Activated T-helper 17 cell treated with anti-CD3 and anti-CD28 coated beads, Interleukin-2, amount 50 U/mL, for 72 hours (primary cell): ENCODE measurements at places on chromosomes 5 and 9. TPM values are rescaled to one million over a fixed set of nuclear protein-coding genes. Genes with fewer than 3 reads are reported as not detected.

PLAC8L1 gene
- 0.45 TPM for total RNA-seq

SPATA31A5 gene
- total RNA-seq: not detected

TPRN gene
- 9.4 TPM for total RNA-seq

CARD6 gene
- 3.6 TPM for total RNA-seq

ARSI gene
- not detected for total RNA-seq

PLPP6 gene
- total RNA-seq: 3.8 TPM

FBXW11 gene
- 51.4 TPM for total RNA-seq

INSL6 gene
- total RNA-seq: not detected

EIF4EBP3 gene
- 8.9 TPM for total RNA-seq

CSF2 gene
- 14.6 TPM for total RNA-seq

GRCh38 chr9:17361378-17361777, 217.5 kb upstream of the SH3GL2 start:
- H3K27me3 ChIP-seq: no peaks in the 10 kb centered on the region
- no peak overlapping the region for H3K4me3 ChIP-seq
- ATAC-seq: no peak

- H3K27me3 ChIP-seq: peaks cover 8% of the 10 kb centered on the region
- H3K36me3 ChIP-seq: no peaks in the 10 kb centered on the region
- no peaks in the 10 kb centered on the region for H3K4me1 ChIP-seq
- H3K4me3 ChIP-seq: no peak overlapping the region
These were observed 14.7 kb upstream of the CETN3 start for GRCh38 chr5:90424245-90424644.

- ATAC-seq: peak; percentile 24
- H3K27ac ChIP-seq: no peak overlapping the region
- H3K4me3 ChIP-seq: no peak overlapping the region
- no peaks in the 10 kb centered on the region for H3K27me3 ChIP-seq
- H3K4me1 ChIP-seq: no peaks in the 10 kb centered on the region
These were observed 135.0 kb downstream of the OXCT1 start for GRCh38 chr5:41735213-41735612.

GRCh38 chr5:177329883-177330282, 18.2 kb upstream of the MXD3 start:
- ATAC-seq: no peak
- H3K27ac ChIP-seq: no peak overlapping the region
- peaks cover 6% of the 10 kb centered on the region for H3K4me1 ChIP-seq

- no peak overlapping the region for H3K4me3 ChIP-seq
- no peaks in the 10 kb centered on the region for H3K4me1 ChIP-seq
These were observed 238.0 kb upstream of the IRX2 start for GRCh38 chr5:2989517-2989916.

DNA sequence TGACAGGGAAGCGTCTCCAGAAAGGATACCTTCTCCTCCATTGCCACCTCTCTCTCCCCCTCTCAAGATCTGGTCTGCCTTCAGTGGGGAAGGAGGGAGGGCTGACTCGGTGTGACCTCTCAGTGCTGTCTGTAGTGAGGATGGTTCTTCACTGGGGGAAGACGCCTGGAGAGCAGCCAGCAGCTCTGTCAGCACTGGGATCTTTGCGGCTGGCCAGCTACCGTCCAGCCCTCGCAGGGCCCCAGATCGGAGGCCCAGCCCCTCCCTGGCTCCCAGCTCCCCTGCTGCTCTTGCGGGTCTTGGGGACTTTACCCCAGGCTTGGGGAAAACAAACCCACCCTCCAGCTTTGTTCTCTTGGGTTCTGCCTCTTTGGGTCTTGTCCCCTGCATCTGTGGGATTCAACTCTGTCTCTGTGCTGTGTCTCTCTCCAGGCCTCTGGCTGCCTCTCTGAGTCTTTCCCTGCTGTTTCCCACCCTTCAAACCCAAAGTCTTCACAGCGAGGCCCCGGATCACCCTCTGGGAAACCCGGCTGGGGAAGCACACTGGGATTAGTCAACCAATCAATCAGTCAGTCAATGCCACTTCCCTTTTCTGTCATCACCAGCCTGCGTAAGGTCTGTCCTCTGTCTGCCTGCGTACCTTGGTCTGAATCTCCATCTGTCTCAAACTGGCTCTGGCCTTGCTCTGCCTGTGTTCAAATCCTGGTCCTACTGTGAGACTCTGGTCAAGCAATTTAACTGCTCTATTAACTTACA, 23.0 kb downstream of the FGF18 start:
- no peak for ATAC-seq
- H3K4me3 ChIP-seq: no peak overlapping the region
- no peaks in the 10 kb centered on the region for H3K36me3 ChIP-seq

DNA sequence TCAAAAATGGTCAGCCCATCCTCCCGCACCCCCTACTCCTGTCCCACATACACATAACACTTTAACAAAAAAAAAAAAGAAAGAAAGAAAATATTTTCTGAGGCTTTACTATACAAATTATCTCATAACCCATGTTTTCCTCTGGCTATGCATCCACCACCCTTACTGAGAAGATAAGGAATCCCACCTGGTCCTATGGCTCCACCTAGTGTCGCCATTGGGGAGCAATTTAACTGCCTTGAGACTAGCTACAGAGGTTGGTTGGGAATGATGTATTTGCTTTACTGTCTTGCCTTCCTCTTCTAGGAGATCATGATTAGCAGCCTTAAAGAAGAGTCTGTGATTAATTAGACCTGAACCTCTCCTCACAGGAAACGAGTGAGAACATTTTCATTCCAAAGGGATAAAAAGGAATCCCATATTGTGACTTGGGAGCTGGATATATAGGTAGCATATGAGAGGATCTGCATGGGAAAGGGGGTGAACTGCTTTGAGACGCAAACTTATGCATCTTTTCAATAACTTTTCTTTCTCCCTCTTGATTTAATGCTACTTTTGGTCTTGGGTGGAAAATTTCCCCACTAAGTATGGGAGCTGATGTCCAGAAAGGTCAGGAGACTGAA, 77.7 kb upstream of the SELENOP start:
- no peaks in the 10 kb centered on the region for H3K4me1 ChIP-seq
- no peak overlapping the region for H3K4me3 ChIP-seq
- peak; percentile 81 for ATAC-seq
- H3K27me3 ChIP-seq: peaks cover 4% of the 10 kb centered on the region
- H3K27ac ChIP-seq: no peak overlapping the region

DNA sequence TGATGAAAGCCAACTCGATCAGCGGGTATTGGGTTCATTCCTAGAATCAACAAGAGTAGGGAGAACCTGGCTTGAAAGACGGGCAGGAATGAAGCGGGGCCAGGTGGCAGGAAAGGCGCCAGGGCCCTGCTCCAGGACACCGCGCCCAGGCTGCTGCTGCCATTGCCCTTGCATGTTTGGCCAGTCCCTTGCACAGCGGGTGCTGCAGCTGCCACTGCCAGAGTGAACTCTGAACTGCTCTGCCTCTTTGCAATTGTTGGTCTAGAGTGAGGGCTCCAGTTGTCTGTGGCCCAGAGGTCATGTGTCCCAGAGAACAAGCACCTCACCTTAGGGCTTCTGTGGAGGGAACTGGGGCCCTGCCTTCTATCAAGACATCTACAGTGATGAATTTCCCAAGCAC, 24.0 kb upstream of the CARTPT start:
- H3K27me3 ChIP-seq: peaks cover 12% of the 10 kb centered on the region
- H3K27ac ChIP-seq: no peak overlapping the region
- ATAC-seq: no peak

DNA sequence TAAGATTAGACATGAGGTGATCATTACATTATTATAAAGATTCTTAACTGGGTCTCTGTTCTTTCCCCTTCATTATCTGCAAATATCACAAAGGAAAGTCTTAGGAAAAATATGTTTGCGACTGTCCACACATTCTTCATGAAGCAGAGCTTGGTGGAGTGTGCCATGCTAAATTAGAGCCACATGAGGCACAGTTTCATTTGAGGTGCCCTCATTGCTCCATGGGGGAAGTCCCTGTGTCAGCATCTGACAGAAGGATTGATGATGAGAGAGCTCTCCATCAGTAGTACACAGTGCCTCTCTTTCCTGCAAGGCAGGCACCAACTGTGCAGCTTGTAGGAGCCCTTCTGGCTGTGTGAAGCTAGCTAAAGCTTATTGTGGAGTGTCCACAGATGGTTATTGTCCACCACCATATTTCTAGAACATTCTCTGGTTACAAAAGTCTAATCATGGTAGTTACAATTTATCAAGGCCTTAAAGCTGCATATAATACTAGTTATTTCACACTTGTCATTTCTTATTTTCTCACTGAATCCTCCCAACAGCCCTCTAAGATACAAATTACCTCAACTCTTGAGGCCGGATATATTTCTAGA, 63.9 kb downstream of the C9orf152 start:
- H3K36me3 ChIP-seq: peaks cover 34% of the 10 kb centered on the region
- peak overlapping the region; percentile 67 for H3K4me3 ChIP-seq
- H3K27ac ChIP-seq: peak overlapping the region; percentile 2
- H3K4me1 ChIP-seq: peaks cover 42% of the 10 kb centered on the region
- ATAC-seq: peak; percentile 65
- no peaks in the 10 kb centered on the region for H3K27me3 ChIP-seq

DNA sequence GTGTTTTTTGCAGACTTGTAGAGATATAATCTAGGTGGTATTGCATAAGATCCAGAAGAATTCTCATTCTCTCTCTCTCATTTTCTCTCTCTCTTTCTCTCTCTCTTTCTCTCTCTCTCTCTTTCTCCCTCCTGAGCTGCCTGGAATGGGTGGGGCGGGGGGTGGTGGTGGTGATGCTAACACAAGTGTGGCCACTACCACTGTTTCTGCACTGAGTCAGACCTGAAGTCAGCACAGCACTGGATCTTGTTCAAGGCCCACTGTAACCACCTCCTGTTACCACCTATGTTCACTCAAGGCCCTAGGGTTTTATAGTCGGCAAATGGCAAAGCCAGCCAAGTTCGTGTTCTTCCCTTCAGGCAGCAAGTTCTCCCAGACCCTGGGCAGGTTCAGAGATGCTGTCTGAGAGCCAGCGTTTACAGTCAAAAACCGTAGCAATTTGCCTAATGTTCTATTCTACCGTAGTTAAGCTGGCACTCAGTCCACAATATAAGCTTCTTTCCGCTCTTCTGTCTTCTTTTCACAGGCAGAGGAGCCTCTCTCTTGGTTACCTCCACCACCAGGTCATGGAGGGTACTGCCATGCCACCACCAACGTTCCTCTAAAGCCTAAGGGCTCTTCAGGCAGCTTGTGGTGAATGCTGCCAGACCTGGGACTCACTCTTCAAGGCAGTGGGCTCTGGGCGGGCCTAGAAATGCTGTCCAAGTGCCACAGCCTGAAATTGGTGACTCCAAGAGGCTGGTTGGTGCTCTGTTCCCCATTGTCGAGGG, 235.7 kb upstream of the PRR16 start:
- no peaks in the 10 kb centered on the region for H3K36me3 ChIP-seq
- no peaks in the 10 kb centered on the region for H3K27me3 ChIP-seq
- no peak for ATAC-seq
- no peak overlapping the region for H3K4me3 ChIP-seq

DNA sequence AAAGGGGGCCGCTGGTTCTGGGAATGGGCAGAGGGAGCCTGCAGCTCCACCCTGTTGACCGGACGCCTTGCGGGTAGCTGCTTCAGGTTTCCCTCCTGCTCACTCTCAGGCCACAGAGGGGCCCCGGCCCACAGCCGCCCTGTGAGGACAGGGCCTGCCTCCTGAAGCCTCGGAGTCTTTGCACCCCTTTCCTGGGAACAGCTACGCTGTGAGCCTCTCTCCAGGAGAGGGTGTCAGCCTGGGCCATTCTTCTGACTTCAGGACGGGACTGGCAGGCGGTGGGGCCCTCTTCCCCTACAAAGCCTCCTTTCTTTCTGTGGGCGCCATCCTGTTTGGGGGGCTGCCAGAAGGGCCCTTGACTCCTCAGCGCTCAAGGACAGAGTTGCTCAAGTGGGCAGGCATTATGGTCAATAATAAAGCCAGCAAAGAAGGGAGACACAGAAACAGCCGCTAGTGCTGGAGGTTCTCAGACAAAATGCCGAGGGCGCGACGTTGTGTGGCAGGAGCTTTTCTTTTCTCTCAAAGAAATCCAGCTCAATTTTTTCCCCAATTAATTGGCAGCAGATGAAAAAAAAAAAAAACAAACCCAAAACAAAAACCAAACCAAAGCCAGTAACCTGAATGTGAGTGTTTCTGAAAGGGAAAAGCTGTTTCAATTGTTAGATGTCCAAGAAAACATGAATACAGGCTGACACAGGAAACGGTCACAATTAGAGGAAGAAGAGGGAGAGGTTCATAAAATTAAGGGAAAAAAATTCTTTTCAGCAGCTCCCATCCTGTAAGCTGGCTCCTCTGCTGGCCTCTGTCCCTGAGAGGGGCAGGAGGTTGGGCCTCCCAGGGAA, 12.8 kb upstream of the SLC25A51 start:
- peaks cover 4% of the 10 kb centered on the region for H3K27me3 ChIP-seq
- H3K27ac ChIP-seq: no peak overlapping the region
- H3K4me1 ChIP-seq: peaks cover 5% of the 10 kb centered on the region
- no peaks in the 10 kb centered on the region for H3K36me3 ChIP-seq
- no peak for ATAC-seq

GRCh38 chr9:87305151-87305550, 192.5 kb upstream of the DAPK1 start:
- ATAC-seq: no peak
- H3K27ac ChIP-seq: no peak overlapping the region
- no peaks in the 10 kb centered on the region for H3K36me3 ChIP-seq
- no peaks in the 10 kb centered on the region for H3K4me1 ChIP-seq

GRCh38 chr5:80864706-80865435, 95.3 kb upstream of the RASGRF2 start:
- peaks cover 33% of the 10 kb centered on the region for H3K4me1 ChIP-seq
- peak overlapping the region; percentile 9 for H3K4me3 ChIP-seq
- H3K27me3 ChIP-seq: no peaks in the 10 kb centered on the region
- H3K36me3 ChIP-seq: peaks cover 47% of the 10 kb centered on the region
- peak overlapping the region; percentile 51 for H3K27ac ChIP-seq
- peak; percentile 88 for ATAC-seq

GRCh38 chr5:118844351-118844750, 144.0 kb downstream of the DTWD2 start:
- peaks cover 4% of the 10 kb centered on the region for H3K36me3 ChIP-seq
- no peak overlapping the region for H3K27ac ChIP-seq
- no peaks in the 10 kb centered on the region for H3K27me3 ChIP-seq
- no peak for ATAC-seq
